ENCODE measurements at places on chromosomes 6 and 20.

DNA sequence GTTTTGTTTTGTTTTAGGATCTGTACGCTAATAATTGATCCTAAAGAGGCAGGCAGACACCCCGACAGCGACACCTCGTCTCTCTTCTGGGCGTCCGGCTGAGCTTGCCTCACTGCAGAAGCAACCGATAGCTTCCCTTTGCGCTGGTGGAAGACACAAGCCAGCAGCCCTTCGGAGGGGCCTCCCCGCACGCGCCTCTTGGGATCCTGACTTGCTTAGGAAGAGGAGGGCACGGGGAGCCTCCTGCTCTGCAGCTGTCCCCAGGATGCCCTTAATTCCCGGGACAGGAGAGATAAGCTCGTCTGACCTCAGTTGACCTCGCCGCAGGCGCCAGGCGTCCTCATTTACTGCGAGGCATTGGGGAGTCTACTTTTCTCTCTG lies 94.0 kb downstream of the CD83 start:
- DNase-seq = no peak

DNA sequence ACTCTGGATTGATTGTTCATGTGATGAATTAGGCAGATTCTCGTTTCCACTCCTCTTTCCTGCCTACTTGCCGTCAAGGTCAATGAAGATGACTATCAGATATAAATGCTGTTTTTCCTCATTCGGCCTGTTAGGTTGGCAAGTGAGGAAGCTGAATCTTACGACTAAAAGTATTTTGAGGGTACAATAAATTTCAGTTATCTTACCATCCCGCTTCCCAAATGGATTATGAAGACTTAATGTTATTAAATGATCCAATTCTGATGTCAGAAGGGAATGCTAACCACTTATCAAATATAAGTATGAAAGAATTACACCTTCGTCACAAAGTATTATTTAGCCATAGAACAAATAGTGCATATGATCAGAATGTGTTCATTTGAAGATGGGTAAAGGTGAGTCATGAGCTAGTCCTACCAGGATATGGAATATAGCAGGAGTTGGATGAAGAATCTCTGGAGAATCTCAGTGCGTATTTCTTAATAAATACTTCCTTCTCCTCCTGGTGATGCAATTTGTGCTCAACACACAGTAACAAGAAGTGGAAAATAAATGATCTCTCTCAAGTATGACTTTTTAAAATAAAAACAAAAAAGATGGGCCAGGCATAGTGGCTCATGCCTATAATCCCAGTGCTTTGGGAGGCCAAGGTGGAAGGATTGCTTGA lies 4.6 kb downstream of the GPLD1 start:
- no peak for DNase-seq

GRCh38 chr6:43292763-43293318 lies 5.2 kb upstream of the SLC22A7 start:
- DNase-seq = no peak

GRCh38 chr20:53130795-53131194 lies 158.6 kb downstream of the TSHZ2 start:
- no peak for DNase-seq

DNA sequence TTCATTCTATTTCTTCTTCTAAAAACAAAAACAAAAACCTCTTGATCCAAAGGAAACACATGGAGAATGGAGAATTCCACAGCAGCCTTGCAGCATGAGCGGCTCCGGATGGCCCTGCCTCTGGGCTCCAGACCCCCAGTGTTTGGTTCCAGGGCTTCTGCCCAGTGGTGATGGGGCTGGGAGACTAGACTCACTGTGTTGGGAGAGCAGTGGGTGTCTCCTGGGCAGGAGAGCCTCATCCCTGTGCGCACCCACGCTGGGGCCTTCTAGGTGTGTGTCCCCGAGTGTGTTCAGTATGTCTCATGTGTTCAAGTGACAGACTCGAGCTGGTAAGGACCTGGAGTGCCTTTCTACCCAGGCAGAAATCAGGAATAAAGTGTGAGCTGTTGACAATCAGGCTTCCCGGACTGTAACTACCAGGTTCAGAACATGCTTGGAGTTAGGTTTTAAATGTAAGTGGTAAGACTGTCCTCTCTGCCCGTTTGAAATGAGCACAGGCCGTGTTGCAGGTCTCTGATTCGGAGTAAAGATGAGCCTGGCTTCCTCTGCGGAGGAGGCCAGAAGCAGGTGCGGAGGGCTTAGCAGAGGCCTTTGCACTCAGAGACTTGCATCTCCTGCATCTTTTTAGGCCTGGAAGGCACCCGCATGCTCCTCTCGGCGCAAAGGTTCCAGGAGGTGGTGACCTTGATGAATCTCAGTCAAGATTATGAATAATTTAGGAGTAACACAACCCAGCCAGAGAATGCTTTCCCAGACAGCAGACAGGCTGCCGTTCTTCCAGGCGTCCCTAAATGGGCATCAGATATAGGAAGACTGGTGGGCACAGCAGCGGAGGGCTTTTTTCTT lies 253.6 kb downstream of the CDH26 start:
- no peak for DNase-seq

DNA sequence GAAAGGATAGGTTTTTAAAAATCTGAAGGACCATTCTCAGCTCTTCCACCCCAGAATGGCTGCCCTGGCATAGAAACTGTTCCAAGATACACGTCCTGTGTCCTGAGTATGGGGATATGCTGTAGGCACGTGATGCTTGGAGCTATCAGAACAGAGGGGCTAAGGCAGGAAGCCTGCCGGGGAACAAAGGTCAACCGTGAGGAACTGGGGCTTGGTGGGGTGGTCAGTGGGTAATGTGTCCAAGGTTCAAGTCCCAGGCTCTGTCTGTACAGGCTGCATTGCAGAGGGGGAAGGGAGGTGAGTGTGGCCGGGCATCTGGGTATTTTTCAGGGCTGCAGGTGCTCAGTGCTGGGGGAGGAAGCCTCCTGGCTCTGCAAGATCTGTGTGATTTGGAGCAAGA lies 479.6 kb upstream of the CHD6 start:
- no peak for DNase-seq

GRCh38 chr6:18329776-18330175 lies 57.4 kb upstream of the RNF144B start:
- DNase-seq = no peak

GRCh38 chr6:142945446-142946180 lies 637 bp upstream of the HIVEP2 start:
- peak; percentile 82 for DNase-seq

DNA sequence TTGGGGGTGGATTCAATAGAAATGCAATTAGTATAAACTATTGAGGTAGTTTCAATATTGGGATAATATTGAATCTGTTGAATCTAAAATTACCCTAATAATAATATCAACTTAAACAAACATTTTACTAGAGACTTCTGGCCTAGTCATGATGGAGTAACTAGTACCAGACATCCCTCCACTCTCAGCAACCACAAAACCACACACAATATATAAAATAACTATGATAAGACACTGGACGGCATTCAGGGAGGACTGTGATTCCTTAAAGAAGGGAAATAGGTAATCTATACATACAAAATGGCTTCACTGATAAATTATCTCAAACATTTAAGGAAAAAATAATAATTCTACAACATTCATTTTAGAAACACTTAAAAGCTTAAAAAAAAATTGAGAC lies 38.9 kb upstream of the TMEM14A start:
- DNase-seq = no peak

DNA sequence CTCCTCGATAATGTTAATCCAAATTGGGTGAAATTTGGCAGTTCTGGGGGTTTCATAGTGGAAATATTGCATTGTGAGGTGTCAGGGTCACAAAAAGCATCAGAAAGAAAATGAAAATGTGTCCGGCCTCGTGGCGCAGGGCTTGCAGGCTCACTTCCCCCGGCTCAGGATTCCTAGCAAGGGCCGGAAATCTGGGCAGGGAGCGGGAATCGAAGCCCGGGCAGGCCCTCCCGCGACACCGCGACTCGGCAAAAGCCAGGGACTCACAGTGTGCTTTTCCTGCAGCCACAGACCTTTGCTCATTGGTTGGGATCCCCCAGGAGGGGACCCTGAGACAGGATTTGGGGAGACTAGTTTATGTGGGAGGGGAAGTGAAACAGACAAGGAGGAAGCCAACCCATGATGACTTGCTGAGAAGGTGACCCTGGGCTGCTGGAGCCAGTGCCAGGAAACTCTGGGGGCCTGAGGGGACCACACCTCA lies 847 bp upstream of the CD93 start:
- peak; percentile 13 for DNase-seq

- DNase-seq = no peak
Observed at GRCh38 chr20:24695529-24696225, 226.2 kb downstream of the SYNDIG1 start.

Measured in spinal cord (tissue), 10 donors.